T-cell (primary cell): ENCODE measurements at places on chromosomes 5 and 9.
A peak's percentile ranks its signal among the peaks of the same experiment; 100 is the strongest.

GRCh38 chr5:9543311-9543920, 2.5 kb downstream of the SEMA5A start:
- no peaks in the 10 kb centered on the region for H3K36me3 ChIP-seq
- peaks cover 13% of the 10 kb centered on the region for H3K4me1 ChIP-seq
- H3K27me3 ChIP-seq, result peaks cover 32% of the 10 kb centered on the region
- DNase-seq, result no peak
- H3K27ac ChIP-seq, result no peak overlapping the region

- H3K27me3 ChIP-seq, result peaks cover 4% of the 10 kb centered on the region
- H3K4me3 ChIP-seq, result no peak overlapping the region
- no peak overlapping the region for H3K27ac ChIP-seq
- no peak for DNase-seq
- H3K36me3 ChIP-seq, result no peaks in the 10 kb centered on the region
Observed at GRCh38 chr9:92798358-92798757, 33.7 kb upstream of the BICD2 start.

DNA sequence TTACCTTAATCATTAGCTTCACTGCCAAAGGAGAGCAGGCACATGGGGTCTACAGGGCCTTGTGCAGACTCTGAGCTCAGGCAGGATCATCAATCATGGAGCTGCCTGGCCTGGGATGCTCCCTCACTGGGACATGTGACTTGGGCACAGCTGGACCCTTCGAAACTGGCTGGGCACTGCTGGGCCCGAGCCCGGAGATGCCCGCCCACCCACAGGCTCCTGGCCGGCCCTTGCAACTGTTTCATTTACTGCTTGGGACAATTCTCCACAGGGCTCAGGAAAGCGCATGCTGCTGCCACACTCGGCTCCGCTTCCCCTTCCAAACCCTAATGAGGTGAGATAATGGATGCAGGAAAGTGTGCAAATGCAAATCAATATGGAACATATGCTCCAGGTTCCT, 387.5 kb downstream of the TRIM36 start:
- H3K36me3 ChIP-seq, result no peaks in the 10 kb centered on the region
- H3K4me3 ChIP-seq, result no peak overlapping the region
- H3K27ac ChIP-seq, result no peak overlapping the region
- H3K27me3 ChIP-seq, result no peaks in the 10 kb centered on the region
- DNase-seq, result no peak

DNA sequence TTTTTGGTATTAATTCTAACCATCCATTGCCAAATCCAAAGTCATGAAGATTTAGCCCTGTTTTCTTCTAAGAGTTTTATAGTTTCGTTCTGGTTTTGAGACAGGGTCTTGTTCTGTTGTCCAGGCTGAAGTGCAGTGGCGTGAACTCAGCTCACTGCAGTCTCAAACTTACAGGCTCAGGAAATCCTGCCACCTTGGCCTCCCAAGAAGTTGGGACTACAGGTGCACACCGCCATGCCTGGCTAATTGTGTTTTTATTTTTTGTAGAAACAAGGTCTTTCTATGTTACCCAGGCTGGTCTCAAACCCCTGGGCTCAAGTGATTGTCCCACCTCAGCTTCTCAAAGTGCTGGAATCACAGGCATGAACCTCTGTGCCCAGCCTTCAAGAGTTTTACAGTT, 21.0 kb downstream of the ACTL7A start:
- H3K36me3 ChIP-seq, result peaks cover 69% of the 10 kb centered on the region
- H3K4me3 ChIP-seq, result no peak overlapping the region
- no peak overlapping the region for H3K27ac ChIP-seq

DNA sequence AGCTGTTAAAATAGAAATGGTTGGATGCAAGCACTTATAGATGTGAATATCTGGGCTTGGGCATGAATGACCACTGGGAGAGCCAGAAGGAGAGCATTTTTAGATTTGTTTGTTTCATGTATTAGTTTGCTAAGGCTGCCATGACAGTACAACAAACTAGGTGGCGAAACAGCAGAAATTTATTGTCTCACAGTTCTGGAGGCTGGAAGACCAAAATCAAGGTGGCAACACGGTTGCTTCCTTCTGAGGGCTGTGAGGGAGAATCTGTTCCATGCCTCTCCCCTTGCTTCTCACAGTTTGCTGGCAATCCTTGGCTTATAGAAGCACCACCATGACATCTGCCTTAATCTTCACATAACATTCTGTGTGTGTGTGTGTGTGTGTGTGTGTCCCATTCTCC, 20.2 kb upstream of the CDC23 start:
- no peaks in the 10 kb centered on the region for H3K36me3 ChIP-seq
- H3K4me3 ChIP-seq, result no peak overlapping the region
- H3K27me3 ChIP-seq, result peaks cover 14% of the 10 kb centered on the region

DNA sequence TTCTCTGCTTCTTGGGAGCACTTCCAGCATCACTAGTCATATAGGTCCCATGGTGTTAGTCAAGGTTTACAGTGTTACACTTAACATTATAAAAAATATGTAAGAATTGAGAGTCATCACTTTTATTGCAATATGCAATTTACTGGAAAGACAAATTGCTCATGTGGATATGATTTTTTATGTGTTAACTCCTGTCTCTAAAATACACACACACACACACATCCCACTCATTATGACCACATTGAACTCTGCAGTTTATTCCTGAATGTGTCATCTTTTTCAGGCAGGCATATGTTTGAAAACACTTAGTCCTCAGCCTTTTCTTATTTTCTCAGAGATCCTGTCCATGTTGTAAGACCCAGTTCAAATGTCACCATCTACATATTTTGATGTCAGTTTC, 148.5 kb upstream of the MRPS30 start:
- no peaks in the 10 kb centered on the region for H3K4me1 ChIP-seq
- H3K36me3 ChIP-seq, result no peaks in the 10 kb centered on the region
- DNase-seq, result no peak
- H3K27me3 ChIP-seq, result no peaks in the 10 kb centered on the region

- H3K27me3 ChIP-seq, result no peaks in the 10 kb centered on the region
- no peaks in the 10 kb centered on the region for H3K36me3 ChIP-seq
- no peak overlapping the region for H3K4me3 ChIP-seq
- peaks cover 6% of the 10 kb centered on the region for H3K4me1 ChIP-seq
- DNase-seq, result no peak
Observed at GRCh38 chr5:39340506-39340905, 23.8 kb downstream of the C9 start.

GRCh38 chr5:172904643-172905345, 54.4 kb upstream of the RPL26L1 start:
- H3K4me3 ChIP-seq, result no peak overlapping the region
- H3K4me1 ChIP-seq, result no peaks in the 10 kb centered on the region
- H3K27ac ChIP-seq, result no peak overlapping the region
- H3K27me3 ChIP-seq, result no peaks in the 10 kb centered on the region
- DNase-seq, result no peak

GRCh38 chr5:159504857-159505304, 174.6 kb upstream of the IL12B start:
- H3K36me3 ChIP-seq, result no peaks in the 10 kb centered on the region
- no peak for DNase-seq
- H3K4me3 ChIP-seq, result no peak overlapping the region
- no peaks in the 10 kb centered on the region for H3K27me3 ChIP-seq

GRCh38 chr5:852431-853401, 1.9 kb upstream of the ZDHHC11 start:
- H3K4me1 ChIP-seq, result peaks cover 5% of the 10 kb centered on the region
- DNase-seq, result no peak
- H3K36me3 ChIP-seq, result no peaks in the 10 kb centered on the region
- no peak overlapping the region for H3K27ac ChIP-seq

DNA sequence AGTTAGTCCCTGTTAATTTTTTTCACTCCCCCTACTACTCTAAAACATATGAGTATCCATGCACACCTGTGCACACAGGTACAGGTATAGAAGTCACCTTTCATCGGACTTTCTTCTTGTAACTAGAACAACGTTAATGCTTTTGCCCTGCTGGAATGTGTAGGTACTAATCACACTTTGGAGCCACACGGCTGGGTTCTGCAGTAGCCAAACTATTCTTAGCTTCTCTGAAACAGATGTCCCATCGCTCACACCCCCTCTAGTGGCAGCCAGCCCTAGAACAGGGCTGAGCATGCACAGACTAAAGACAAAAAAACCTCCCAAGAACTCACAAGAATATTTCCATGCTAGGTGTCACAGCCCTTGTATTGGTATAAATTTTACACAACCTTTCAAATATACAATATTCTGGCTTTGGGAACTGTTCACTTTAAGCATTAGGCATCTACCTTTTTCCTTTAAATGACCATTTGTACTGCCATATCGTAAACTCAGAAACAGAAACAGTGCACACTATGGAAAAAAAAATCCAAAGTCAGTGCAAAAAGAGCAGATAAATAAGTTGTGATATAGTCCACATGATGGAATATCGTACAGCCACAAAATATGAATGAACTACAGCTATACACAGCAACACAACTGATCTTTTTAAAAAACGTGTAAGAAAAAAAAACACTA, 64.0 kb downstream of the RETREG1 start:
- peaks cover 2% of the 10 kb centered on the region for H3K4me1 ChIP-seq
- no peak overlapping the region for H3K27ac ChIP-seq
- no peaks in the 10 kb centered on the region for H3K27me3 ChIP-seq
- H3K36me3 ChIP-seq, result no peaks in the 10 kb centered on the region
- peak; percentile 45 for DNase-seq

- H3K4me1 ChIP-seq, result peaks cover 4% of the 10 kb centered on the region
- no peak overlapping the region for H3K27ac ChIP-seq
- H3K4me3 ChIP-seq, result no peak overlapping the region
- DNase-seq, result no peak
Observed at GRCh38 chr5:76099756-76100155, 16.6 kb downstream of the SV2C start.

DNA sequence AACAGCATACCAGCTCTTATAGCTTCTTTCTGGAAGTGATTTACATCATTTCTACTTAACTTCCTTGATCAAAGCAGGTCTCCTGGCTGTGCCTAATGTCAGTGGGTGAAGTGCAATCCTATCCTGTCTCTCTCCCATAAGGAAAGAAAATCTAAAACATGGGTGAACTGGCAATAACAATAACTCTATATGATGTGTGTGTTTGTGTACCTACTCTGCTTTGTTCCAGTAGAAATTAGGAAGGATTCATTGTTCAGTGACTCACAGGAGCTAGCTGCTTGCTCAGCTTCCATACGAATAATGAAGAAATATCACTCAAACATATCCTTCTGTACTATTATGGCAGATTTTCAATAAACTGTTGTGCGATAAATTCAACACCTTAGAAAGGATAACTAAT, 123.7 kb downstream of the ADGRV1 start:
- H3K27ac ChIP-seq, result no peak overlapping the region
- H3K36me3 ChIP-seq, result no peaks in the 10 kb centered on the region
- H3K27me3 ChIP-seq, result no peaks in the 10 kb centered on the region
- no peaks in the 10 kb centered on the region for H3K4me1 ChIP-seq
- no peak for DNase-seq
- no peak overlapping the region for H3K4me3 ChIP-seq

GRCh38 chr9:68780720-68781119, 75.7 kb downstream of the PIP5K1B start:
- no peak overlapping the region for H3K27ac ChIP-seq
- H3K4me1 ChIP-seq, result peaks cover 20% of the 10 kb centered on the region
- H3K27me3 ChIP-seq, result no peaks in the 10 kb centered on the region

DNA sequence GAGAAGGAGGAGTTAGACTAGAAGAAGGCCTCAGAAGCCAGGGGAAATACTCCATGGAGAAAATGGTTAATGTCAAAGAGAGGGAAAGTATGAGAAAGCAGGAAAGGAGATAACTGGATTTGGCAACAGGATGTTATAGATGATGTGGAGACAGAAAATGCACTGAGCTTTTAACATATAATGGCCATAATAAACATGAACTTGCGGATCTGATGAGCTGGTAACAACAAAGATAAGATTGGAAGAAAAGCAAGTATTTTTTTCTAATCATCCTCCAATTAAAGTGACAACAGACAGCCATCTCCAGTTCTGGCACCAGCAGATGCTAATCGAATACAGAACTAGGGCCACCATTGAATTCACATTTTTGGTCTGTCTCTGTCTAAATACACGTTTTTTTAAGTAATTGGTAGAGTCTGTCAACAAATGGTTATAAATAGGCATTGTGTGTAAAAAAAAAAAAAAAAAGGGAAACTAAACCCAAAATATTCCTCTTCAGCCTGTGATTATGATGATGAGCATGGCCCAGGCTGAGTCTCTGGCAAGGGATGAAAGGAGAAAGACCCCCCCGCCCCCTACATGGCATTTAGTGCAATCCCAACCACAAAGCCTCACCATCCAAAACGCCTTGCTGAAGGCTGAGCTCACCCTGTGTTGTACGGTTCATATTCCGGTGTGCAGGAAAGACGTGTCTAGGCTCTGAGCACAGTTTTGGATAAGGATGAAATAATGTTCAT, 149.5 kb upstream of the LHFPL2 start:
- no peak overlapping the region for H3K4me3 ChIP-seq
- no peak for DNase-seq
- no peak overlapping the region for H3K27ac ChIP-seq
- H3K4me1 ChIP-seq, result no peaks in the 10 kb centered on the region

DNA sequence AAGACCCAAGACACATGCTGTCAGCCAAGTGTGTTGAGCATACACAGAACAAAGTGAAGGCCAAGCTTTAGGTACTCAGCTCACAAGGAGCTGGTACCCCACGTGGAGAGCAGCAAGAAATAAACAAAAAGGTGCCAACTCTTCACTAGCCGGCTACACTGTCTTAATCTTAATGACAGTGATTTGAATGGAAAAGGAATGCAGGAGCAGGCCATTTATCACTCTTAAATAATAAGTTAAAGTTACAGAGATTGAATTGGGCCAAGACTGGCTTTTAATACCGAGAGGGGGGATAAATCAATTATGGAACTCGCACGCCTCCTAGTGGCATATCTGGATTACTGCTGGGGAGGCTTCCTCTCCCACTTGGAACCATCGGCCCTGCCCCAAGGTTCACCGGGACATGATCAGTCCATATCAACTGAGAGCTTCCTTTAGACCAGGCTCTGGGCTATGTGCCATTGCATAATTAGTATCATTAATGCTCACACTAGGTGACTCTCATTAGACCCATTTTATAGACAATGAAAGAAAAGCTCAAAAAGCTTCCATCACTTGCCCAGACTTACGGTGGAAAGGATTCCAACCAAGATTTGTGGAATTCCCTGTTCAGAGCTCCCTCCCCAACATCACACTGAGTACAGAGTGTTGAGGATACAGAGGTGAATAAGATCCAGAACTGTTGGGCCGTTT, 94.0 kb downstream of the ACTL7B start:
- DNase-seq, result no peak
- H3K36me3 ChIP-seq, result no peaks in the 10 kb centered on the region
- peaks cover 6% of the 10 kb centered on the region for H3K27me3 ChIP-seq
- no peak overlapping the region for H3K4me3 ChIP-seq

GRCh38 chr5:79493596-79494345, 20.2 kb downstream of the HOMER1 start:
- no peaks in the 10 kb centered on the region for H3K27me3 ChIP-seq
- DNase-seq, result no peak
- no peak overlapping the region for H3K4me3 ChIP-seq
- no peaks in the 10 kb centered on the region for H3K36me3 ChIP-seq
- H3K4me1 ChIP-seq, result no peaks in the 10 kb centered on the region

- no peaks in the 10 kb centered on the region for H3K4me1 ChIP-seq
- no peak for DNase-seq
- H3K27ac ChIP-seq, result no peak overlapping the region
- H3K27me3 ChIP-seq, result peaks cover 2% of the 10 kb centered on the region
- H3K4me3 ChIP-seq, result no peak overlapping the region
- no peaks in the 10 kb centered on the region for H3K36me3 ChIP-seq
Observed at GRCh38 chr5:137592317-137592716, 93.2 kb upstream of the SPOCK1 start.
